HS-27A (cell line): ENCODE measurements at places on chromosomes 16 and 17.

GRCh38 chr16:35221482-35222185 lies 1762.2 kb downstream of the TP53TG3F start:
- DNase-seq, result no peak

DNA sequence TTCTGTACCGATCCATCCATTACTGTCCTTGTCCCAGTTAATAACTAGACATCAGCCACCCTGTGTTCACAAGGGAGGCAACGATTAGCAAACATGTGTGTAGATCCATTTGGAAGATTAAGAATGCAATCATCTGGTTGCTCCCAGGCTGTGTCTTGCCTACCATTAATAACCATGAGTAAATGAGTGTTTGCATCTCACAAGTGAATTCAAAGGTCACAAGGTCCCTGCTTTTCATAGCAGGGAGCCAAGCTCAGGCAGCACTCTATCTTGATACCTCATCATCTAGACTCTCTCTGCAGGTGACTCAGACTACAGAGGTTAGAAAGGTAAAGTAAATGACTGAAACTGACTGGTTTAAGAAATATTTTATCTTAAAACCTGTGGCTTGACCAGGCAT lies 25.3 kb downstream of the VWA3A start:
- DNase-seq, result no peak

- no peak for DNase-seq
Measured at GRCh38 chr16:8858994-8859912, 9.6 kb downstream of the CARHSP1 start.

DNA sequence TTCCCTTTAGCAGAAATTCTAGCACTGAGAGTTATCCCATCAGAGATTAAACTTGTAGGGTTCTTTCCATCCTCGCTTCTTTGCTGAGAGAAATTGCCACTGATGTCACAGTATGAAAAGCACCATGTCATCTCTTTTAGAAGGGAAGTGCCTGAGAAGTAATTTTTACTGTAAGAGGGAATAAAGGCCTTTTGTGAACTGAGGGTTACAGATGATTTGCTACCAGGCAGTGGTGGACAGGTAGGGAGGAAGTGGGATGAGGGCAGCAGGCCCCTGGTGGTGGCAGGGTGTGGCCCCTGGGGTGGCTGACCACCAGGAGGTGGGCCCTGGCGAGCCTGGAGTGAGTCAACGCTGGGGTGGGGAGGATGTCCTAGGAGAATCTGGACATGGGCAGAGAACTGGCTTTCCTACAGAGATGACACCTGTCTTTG lies 6.4 kb upstream of the MILR1 start:
- no peak for DNase-seq

DNA sequence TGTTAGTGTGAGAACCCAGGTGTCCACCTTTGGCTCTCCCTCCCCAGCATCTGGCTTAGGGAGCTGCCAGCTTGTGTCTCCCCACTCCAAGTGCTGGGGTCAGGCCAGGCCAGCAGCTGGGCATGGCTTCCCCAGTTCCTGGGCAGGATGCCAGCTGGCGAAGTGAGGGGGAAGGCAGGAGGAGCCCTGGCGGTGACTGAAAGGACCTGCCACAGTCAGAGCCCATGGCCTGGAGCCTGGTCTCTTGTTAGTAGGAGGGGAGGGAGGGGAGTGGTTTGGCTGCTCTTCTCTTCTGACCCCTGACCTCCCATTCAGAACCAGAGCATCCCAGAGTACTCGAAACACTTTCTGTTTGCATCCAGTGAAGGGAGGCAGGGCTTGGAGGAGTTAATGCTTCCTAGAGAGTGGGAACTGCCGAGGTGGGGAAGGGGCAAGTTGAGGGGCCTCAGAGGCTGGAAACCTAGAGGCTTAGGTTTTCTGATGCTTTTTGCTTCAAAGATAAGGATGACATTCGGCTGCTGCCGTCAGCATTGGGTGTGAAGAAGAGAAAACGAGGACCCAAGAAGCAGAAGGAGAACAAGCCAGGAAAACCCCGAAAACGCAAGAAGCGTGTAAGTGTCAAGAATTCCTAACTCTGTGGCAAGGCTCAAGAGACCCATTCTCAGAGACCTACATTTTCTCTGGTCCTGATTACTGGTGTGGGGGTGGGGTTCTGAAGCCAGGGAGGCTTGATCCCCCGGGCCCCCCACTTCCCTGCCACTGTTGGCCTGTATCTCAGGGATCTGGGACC lies 772 bp downstream of the CHD3 start:
- no peak for DNase-seq

GRCh38 chr16:57722651-57723050 lies 12.9 kb upstream of the KATNB1 start:
- DNase-seq, result no peak

DNA sequence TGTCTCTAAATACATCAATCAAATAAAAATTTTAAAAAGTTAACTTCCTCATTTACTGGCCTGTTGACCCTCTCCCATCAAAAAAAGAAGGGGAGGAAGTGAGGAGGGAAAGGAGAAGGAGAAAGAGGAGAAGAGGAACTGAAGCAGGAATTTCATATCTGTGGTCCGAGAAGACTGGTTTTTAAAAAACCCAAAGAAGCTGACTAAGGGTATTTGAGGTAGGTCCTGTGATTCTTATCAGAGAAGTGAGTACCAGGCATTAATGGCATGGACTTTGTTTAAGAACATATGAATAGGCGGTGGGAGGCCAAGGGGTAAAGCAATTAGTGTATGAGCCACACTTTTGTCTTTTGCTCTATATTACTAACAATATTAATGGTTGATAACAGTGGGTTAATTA lies 2.0 kb downstream of the SLC46A1 start:
- DNase-seq, result no peak

GRCh38 chr16:49560004-49560830 lies 186.6 kb downstream of the C16orf78 start:
- no peak for DNase-seq

GRCh38 chr17:19781488-19782458 lies 33.7 kb upstream of the ALDH3A1 start:
- DNase-seq, result no peak

GRCh38 chr16:51734220-51734619 lies 583.1 kb upstream of the SALL1 start:
- no peak for DNase-seq

DNA sequence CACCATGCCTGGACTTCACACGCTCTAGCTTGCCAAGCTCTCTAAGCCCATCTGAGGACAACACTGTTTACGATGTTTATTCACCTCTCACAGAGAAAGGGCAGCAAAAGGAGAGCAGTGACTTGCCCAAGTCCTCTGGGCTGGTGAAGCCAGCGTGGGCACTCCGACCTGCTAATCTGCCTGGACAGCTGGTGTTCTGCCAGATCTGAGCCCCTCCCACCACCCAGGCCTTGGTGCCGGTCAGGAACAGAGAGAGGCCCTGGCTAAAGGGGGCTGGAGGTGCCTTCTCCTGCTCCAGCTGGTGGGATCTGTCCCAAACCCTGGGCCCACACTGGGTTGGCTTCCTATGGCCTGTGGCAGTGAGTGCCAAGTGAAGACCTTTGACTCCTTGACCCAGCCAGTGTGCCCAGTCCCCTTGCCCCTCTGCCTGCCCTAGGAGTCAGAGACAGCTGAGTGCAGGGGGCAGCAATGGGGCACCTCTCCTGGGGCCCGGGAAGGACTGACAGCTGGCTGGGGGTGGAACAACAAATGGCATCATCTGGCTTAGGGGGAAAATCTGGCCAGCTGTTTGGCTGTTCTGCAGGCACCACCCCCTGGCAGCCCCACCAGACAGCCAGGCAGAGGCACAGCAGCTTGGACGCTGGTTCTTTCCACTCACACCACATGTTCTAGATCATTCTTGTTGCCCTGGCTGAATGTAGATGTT lies 1.8 kb upstream of the SLC4A1 start:
- no peak for DNase-seq

DNA sequence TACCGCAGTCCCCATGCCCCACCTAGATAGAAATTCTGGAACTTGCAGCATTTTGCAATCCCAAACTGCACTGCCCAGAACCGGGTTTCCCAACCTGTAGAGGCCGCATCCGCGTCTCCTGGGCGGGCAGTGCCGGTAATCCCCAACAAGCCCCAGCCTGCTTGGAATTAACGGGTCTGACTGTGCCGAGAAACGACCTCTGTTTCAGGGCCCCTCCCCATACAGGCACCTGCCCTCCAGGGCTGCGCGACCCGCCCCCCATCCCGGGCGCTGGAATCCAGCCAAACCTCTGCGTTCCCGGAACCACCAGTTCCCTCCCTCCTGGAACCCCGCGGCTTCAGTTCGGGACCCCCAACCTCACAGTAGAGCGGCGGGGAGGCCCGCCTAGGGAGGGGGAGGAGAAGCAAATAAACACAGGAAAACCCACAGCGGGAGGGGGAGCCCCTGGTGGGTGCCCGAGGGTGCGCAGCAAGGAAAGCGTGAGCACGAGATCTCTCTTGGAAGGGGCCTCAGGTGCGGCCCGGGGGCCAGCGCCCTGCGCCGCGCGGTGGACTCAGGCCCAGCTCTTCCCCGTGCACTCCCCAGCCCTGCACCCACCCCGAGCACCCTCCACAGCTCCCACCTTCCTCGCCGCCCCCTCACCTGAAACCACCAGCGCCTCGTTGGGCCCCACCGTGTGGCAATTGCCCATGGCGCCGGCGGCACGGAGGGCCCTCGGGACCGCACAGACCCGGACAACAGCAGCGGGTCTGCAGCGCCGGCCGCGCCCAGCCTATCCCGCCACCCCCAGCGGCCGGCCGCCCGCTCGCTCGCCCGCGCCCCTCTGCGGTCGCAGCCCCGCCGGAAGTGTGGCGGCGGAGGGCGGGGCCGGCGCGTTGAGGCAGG lies at the start of gene FLOT2:
FLOT2 (minus strand) TSS at position 850 of the 885 bp plus-strand sequence; CDS start at position 691, 159 bp downstream.
- DNase-seq, result no peak

DNA sequence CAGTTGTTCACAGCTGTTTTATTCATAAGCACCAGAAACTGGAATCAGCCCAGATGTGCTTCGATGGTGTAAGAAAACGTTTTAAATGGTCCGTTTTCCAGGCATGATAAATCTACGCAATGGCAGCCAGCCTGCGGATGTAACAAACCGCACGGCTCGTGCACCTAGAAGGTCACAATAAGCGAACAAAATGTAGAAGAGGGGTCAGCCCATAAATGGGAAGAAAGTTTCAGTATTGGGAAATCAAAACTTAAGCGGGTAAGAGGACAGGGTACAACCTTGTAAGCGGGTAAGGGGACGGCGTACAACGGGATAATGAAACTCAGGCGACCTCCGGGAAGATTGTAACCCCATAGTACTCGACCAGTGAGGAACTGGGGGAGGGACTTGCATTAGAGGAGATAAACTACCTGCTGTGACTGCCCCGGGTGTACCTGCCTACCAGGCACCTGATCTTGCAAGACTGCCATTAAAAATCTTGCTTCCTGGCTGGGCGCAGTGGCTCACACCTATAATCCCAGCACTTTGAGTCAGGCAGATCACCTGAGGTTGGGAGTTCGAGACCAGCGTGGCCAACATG lies 66.6 kb downstream of the ANKRD11 start:
- no peak for DNase-seq

DNA sequence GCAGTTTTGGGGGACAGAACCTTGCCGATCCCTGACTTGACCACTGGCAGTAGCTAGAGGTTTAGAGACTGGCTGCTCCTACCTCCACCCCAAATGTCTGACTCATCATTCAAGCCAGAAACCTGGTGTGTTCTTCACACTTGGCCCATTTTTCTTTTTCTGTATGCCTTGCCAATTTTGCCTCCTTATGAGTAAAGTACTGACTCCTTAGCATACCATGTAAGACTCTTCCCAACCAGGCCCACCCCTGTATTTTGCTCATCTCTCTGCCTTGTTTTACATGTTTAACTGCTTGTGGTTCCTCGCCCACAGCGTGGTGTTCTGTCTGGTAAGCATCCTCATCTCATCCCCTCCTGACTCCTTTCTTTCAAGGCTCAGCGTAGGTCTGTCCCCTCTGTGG lies 37.9 kb downstream of the NUP88 start:
- DNase-seq, result no peak

- DNase-seq, result no peak
Measured at GRCh38 chr17:80847496-80848230, 144.0 kb upstream of the CHMP6 start.

DNA sequence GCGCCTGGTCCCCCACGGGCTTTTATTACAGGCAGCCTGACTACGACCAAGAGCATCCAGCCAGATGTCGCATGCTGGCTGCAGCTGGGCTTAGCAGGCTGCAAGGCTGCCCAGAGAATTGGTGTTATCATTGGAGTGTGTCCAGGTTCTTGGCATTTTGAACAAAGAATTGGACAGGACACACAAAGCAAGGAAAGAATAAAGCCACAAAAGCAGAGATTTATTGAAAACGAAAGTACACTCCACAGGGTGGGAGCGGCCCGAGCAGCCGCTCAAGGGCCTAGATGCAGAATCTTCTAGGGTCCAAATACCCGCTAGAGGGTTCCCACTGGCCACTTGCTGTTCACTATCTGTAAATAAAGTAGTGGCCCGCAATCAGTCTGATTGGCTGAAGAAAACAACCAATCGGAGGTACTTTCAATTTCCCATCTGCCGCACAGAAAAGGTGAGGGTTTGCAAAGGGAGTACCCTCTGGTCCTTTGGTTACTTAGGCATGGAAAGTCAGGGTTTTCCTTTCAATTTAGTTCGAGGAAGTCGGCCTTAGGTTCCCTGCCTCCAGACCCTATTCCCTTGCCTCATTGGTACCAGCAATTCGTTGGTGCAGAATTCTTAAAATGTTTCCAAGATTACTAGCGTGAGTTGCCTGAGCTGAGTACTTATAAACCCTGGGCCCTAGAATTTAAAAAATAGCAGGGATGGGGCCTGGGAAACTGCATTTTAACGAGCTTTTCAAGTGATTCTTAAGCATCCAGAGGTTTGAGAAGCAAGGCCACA lies 38.5 kb upstream of the CNEP1R1 start:
- no peak for DNase-seq

GRCh38 chr17:330993-331701 lies 21.5 kb downstream of the RPH3AL start:
- no peak for DNase-seq

DNA sequence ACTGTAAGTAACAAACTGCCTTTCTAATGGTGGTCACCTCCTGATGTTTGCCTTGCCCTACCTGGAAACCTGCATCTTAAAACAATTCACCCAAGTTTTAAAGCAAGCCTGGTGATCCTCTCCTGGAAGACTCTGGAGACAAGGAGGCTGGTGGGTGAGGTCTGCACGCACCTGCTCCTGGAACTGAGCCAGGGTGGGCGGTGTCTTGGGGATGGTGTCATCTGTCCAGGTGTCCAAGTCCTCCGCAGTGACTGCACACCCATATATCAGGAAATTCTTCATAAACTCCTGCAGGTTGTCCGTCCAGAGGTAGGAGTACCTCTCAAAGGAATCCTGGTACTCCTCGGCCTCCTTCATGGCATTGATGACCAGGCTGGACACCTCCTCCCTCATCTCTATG lies 44.9 kb downstream of the DNAH17 start:
- no peak for DNase-seq

- DNase-seq, result no peak
Measured at GRCh38 chr17:28227316-28228108, 91.5 kb upstream of the TMEM97 start.

- DNase-seq, result no peak
Measured at GRCh38 chr16:81707411-81708265, 71.5 kb upstream of the PLCG2 start.
